ENCODE measurements at places on chromosomes 12 and 14.

- no peak for DNase-seq
Observed at GRCh38 chr12:50647479-50647878, 116.4 kb upstream of the ATF1 start.

DNA sequence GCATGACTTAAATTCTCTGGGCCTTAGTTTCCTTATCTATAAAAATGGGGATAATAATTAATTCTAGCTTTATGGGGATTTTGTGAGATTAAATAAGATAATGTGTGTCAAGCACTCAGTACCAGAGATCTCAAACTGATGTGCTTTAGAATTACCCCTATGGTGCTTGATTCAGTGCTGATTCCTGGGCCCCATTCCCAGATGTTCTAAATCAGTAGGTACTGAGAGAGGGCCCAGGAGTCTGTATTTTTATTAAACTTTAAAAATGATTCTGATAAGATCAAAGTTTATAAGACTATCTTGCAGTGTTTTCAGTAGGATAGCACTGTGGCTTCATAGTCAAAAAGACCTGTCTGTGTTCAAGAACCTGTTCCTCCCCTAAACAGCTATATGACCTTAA is 89.1 kb upstream of the RIC8B start:
- DNase-seq: no peak

- no peak for DNase-seq
Observed at GRCh38 chr12:26369588-26369987, 174.2 kb downstream of the SSPN start.

DNA sequence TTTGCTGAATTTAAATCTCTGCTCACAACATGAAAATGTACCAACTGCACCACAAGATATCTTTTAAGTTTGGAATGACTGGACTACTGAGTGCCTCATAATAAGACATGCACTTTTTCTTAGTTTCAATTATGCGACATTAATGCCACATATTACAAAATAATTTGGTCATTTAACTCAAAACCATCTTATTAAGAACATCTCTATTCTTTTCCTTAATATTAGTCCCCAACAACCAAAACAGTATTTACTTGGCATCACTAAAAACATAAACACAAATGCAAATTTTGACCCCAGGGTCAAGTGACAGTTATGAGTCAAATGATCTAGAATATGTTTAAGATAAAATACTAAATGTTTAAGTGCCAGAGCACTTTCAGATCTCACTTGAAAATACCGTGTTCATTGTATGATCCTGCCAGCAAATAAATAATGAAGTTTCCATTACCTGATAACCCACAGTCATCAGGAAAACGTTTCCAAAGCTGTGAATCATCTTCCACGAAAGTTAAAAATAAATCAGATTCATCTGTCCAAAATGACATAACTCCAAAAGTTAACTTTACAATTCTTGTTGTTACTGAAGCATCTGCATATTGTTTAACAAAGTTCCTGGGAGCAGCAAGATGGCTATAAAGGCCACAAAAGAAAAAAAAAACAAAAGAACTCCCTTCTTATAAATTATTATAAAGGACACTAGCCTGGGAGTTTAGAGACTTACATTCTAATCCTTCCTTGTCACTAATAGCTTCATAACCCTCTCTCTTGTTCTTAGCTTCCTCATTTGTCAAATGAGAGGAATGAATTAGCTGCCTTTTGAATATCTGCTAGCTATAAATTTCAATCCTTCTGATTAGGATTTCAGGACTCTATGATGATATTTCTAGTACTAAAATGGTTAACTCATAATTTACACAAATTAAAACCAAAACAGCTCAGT is 30.5 kb upstream of the AP4S1 start:
- no peak for DNase-seq

GRCh38 chr12:20599757-20600156 is 95.4 kb upstream of the SLCO1C1 start:
- no peak for DNase-seq

- no peak for DNase-seq
Observed at GRCh38 chr12:101256266-101256665, 23.6 kb upstream of the UTP20 start.

DNA sequence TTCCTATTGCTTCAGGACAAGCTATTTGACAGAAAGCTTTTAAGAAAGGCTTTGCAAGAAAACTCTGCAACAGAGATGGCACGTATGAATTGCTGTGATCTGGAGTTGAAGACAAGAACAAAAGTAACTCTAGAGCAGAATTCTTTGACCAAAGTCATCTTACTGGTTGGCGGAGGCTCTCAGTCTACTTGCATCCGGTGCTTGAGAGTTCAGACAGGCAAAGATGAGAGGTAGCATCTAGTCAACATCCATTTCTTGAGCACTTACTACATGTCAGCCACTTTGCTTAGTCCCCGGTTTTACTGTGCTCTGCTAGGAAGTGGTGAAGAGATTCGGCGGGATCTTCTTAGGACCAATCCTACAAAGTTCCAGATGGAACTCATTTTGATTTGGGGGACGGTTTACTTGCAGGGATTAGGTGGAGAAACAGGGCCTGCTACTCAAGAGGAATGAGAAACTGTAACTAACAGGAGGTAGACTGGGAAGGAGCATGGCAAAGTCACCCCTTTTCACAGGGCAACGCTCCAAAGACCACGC is 404 bp upstream of the CCDC91 start:
- no peak for DNase-seq

DNA sequence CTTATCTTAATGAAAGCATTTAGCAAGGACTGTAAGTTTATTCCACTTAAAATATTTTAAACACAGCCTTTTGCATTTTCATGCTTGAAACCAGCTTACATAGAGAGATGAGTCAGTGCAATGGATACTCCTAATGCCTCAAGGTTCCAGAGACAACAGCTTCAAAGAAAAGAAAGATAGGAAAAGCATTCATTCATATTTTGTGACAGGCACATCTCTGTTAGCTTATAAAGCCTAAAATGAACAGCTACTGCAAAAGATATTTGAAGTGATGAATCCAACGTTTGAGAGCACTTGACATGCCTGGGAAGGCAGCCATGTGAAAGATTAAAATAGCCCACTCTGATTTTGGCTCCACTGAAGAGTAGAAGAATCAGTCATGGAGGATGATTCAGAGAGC is 814.5 kb downstream of the RPS29 start:
- DNase-seq: no peak

DNA sequence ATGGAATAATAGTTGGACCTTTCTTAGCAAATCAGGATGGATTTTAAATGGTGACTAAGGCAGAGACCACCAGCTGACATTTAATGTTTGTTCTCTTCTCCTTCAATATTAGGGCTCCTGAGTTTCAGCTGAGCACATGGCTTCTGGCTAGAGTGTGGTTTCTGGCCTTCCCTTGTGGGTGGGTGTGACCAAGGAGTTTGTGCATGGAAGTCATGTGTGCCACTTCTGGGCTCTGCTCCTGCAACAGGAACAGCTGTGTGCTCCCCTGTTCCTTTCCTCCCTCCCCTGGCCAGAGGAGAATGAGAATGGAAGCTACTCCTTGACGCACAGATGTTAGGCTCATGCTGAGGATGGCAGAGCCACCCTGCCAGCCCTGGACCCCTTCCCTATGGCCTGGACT is 44.2 kb downstream of the CCDC175 start:
- DNase-seq: no peak

- no peak for DNase-seq
Observed at GRCh38 chr12:77089686-77090220, 24.4 kb upstream of the E2F7 start.

DNA sequence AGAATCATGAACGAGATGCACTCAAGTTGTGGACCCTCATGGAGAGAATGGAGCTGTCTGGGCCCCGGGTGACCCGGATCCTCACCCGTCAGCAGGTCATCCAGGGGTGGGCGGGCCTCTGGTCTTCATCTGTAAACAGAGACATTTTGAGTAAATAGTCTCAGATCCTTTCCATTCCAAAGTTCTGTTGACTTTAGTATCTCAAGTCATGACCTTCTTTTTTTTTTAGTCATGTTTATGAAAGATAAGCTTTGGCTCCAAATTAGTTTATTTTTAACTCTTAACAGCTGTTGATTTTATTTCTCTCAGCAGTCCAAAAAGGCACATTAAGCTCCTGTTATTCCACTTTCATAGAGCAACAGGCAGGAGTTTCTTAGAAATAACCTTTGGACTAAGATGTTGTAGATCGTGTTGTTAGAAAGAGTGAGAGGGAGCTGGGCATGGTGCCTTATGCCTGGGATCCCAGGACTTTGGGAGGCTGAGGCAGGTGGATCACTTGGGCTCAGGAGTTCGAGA is 48.9 kb upstream of the AMN start:
- no peak for DNase-seq

DNA sequence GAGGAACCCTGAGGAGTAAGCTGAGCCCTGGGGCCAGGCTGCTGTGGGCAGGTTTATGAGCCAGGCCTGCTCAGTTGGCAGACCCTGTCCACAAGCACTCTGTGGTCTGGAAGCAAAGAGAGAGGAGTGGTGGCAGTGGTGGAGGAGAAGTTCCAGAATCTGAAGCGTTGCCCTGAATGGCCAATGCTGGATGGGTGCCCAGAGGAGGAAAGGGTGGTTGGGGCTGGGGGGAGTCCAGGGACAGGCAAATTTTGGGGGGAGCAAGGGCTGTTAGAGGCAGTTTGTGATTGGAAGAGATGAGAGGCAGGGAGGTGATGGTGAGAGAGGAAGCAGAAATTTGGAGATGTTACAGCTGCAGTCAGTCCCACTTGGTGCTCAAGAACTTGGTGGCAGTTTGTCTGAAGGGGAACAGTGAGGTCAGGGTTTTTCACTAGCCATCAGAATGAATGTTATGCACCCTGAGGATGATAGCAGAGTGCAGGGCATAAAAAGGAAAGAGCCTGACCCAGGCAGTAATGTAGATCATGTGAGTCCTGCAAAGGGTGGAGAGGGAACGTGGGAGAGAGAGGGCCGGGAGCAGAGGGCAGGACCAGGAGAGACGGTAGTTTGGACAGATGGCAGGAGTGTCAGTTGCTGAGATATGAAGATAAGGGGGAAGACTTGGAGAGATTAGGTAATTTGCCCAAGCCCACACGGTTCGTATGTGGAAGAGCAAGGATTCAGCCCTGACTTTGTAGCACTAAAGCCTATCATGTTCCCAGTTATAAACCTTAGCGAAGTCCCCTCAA is 51.2 kb downstream of the GALNT8 start:
- no peak for DNase-seq

- DNase-seq: no peak
Observed at GRCh38 chr12:71948390-71948789, 9.7 kb downstream of the TPH2 start.

GRCh38 chr12:1630133-1630826 is 1.2 kb downstream of the WNT5B start:
- peak; percentile 44 for DNase-seq

- peak; percentile 50 for DNase-seq
Observed at GRCh38 chr12:62934799-62935674, at the start of gene PPM1H. Gene PPM1H (minus strand): TSS chr12:62935150. CDS start chr12:62934736, 414 bp downstream.

GRCh38 chr12:77995436-77996167 is 164.9 kb downstream of the NAV3 start:
- no peak for DNase-seq

- no peak for DNase-seq
Observed at GRCh38 chr12:117679776-117680175, 289.0 kb downstream of the KSR2 start.

DNA sequence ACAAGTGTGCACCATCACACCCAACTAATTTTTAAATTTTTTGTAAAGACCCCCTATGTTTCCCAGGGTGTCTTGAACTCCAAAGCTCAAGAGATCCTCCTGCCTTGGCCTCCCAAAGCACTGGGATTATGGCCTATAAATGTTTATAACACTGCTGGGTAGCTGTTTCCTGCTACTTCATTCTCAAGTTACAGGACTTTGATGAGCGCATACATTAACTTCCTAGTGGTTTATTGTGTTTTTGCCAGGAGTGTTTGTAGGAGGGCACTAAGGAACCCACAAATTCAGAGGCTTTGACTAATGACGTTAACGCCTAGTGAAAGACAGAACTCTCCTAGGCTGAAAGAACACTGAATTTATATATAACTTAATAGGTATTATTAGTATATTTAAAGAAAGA is 15.2 kb upstream of the NAA30 start:
- no peak for DNase-seq

GRCh38 chr12:4736091-4736490 is 15.9 kb downstream of the GALNT8 start:
- no peak for DNase-seq

GRCh38 chr12:42742716-42743115 is 153.2 kb upstream of the PRICKLE1 start:
- DNase-seq: no peak

DNA sequence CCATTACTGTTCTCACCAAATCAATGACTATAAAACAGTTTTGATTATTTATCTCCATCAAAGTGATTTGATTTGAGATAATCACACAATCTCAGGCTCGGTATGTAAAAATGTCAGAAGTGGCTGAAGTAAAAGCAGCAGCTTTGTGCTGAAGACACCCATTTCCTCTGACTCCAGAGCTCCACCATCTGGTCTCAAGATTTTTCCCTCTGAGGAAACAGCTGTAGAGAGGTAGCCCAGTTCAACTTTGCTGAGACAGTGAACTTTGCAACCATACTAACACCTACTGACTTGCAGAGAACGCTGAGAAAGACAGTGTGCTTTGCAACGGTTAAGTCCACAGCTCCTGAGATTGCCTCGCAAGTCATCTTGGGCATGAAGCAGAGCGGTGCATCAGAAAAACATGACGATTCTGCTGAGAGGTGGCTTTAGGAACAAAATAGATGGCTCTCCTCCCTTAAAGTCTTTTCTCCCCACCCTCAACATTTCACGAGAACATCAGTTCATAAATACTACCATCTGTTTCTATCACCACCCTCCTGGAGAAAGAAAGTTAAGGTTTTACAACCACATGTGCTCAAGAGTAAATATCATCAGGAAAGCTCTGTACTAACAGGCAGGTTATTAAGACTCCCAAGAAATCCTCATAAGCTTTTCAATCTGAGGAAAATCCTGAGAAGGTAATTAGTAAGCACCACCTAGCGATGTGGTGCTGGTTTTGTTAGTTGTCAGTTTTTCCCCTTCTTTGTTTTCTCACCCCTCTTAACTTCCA is 34.8 kb downstream of the HIGD1C start:
- peak; percentile 45 for DNase-seq

DNA sequence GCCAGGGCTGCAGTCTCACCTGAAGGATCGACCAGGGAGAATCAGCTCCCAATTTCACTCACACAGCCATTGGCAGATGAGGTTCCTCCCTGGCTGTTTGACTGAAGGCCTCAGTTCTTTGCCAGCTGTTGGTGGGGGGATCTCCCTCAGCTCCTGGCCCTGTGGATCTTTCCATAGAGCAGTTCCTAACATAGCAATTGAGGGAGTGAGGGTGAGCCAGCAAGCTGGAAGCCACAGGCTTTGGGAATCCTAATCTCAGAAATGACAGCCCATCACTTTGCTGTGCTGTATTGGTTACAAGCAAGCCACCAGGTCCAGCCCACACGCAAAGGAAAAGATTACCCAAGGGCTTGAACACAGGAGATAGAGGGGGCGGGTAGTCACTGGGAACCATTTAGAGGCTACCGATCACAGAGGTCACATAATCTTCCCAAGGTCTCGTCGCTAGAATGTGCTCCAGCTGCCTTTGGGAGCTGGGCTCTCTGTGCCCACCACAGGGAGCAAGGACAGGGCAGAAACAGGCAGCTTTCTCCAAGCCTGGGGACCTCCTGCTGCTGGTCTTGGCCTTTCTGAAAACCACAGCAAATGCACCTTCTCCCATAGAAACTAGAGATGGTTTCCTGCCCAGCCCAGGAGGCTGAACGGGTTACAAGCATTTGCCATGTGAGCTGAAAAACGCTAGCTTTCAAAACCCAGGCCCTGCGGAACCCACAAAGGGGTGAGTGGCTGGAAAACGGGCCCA is 4.6 kb upstream of the OTUB2 start:
- DNase-seq: peak; percentile 76

GRCh38 chr12:96445691-96446583 is 43.4 kb upstream of the CFAP54 start:
- peak; percentile 86 for DNase-seq

All from activated CD8-positive, alpha-beta memory T cell treated with anti-CD3 and anti-CD28 coated beads, Interleukin-2, amount 10 ng/mL, durations not matched to agents 7 days and 5 days (primary cell).